ENCODE measurements at places on chromosomes 12 and 14. TPM values are rescaled to one million over a fixed set of nuclear protein-coding genes. Genes with fewer than 3 reads are reported as not detected.

DNA sequence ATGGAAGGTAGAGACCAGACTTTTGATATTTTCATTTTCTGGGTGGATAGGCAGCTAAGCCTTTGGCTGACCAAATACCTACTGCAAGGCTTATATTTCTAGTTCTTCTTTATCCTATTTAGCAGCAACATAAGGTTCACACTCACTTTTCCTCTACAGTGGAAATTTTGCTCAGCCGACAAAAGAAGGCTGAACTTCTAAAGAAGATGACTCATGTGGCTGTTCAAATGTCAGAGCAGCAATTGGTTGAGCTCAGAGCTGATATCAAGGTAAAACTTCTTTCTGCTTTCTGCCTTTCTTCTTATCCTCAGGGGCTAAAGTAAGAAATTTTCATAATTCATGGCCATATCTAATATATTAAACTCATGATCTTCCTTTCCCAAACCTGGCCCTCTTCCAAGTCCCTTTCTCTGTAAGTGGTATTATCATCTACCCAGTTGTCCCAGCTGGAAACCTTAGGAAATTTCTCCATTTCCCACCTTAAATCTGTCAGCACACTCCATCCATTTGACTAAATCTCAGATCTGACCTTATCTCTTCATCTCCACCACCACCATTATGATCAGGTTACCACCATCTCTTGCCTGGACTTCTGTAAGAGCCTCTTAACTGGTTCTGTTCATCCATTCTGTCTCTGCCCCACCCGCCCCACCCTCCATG, 19.8 kb upstream of the KCNH3 start:
- no peak for DNase-seq

- no peak for DNase-seq
Observed at GRCh38 chr12:50568338-50569091, 63.7 kb downstream of the DIP2B start.

- DNase-seq = no peak
Observed at GRCh38 chr12:79883216-79883615, 51.7 kb downstream of the PPP1R12A start.

RDH12 gene
- total RNA-seq = not detected

PLCZ1 gene
- total RNA-seq = not detected
